Fibroblast of mammary gland (primary cell): ENCODE measurements at places on chromosomes 13 and 19.
A peak's percentile ranks its signal among the peaks of the same experiment; 100 is the strongest.

GRCh38 chr13:106507560-106508274 is 27.7 kb downstream of the EFNB2 start:
- DNase-seq = peak; percentile 97

DNA sequence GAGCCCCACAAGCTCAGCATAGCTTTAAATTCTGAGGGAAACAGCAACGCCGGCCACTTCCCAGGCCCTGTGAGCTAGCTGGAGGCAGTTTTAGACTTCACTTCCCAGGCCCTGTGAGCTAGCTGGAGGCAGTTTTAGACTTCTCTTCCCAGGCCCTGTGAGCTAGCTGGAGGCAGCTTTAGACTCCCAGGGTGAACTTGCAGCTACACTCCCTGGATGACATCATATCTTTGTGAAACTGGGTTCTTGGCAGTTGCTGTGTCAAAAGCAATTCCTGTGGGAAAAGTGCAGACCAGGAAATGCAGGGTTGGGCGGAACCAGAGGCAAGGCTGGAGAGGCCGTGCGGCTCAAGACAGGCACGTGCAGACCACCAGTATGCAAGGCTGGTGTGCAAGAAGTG is 12.7 kb downstream of the SOX1 start:
- no peak for DNase-seq

GRCh38 chr13:31965361-31966066 is 66.1 kb upstream of the FRY start:
- no peak for DNase-seq

- no peak for DNase-seq
Measured at GRCh38 chr19:54707962-54708361, 16.3 kb upstream of the KIR3DL3 start.

GRCh38 chr13:106295971-106296370 is 239.5 kb downstream of the EFNB2 start:
- DNase-seq = no peak

DNA sequence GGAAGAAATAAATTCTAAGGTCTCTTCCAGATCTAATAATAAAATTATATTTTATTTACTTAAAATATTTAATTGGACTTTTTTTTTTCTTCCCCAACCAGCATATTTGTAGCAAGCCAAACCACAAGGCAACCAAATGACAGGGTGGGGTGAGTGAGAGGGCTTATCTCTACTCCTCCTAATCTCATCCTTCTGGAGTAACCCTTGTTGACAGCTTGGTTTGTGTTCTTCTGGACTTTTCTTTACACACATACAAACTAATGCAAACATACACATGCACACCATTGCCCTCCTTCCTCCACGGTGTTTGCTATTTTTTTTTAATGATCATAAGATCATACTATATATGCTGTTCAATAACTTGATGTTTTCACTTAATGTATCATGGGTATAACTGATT is 383.1 kb downstream of the DLEU7 start:
- no peak for DNase-seq

DNA sequence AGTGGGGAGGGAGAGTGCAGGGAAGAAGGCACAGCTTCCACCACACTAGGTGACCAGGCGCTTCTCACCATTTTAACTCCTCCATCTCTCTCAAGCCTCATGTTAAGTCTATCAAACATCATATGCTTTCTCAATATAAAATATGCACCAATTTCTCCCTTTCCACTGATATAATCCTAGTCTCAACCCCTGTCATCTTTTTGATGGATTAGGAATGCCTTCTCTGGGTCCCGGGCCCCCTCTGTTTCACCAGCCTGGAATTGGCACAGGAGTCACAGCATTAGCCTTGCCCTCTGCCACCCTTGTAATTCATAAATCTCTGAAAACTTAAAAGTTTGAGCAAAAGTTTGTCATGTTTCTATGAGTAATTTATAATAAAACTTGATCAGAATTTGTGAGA is at the start of gene ZSCAN4:
Gene ZSCAN4, plus strand, starts transcription at position 301 of the 400 bp plus-strand sequence. CDS start 7,211 bp downstream, outside the sequence.
- no peak for DNase-seq

DNA sequence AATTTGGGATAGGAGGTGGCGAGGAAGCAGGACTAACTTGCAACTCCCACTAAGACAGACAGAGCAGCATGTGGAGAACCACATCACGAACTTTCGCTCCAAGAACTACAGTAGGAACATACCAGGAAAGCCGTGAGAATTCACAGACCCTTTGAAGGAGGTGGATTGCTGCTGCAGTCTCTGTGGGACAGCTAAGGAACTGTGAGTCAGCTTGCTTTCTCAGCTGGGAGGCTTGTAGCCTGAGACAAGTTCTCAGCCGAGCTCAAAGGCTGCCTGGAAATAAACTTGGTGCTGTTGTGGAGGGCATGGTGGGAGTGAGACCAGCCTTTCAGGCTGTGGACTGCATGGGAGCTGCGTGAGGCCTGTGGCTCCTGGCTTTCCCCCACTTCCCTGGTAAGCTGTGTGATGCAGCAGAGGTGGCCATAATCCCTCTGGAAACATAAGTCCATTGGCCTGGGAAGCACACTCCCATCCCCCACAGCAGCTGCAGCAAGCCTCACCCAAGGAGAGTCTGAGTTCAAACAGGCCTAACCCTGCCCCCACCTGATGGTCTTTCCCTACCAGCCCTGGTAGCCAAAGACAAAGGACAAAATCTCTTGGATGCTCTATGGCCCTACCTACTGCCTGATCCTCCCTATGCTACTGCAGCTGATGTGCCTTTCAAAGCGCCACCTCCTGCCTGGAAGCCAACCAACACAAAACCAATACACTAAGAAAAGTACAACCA is 441.1 kb upstream of the HTR2A start:
- DNase-seq = peak; percentile 97
